ENCODE measurements at places on chromosomes 6 and 20.

DNA sequence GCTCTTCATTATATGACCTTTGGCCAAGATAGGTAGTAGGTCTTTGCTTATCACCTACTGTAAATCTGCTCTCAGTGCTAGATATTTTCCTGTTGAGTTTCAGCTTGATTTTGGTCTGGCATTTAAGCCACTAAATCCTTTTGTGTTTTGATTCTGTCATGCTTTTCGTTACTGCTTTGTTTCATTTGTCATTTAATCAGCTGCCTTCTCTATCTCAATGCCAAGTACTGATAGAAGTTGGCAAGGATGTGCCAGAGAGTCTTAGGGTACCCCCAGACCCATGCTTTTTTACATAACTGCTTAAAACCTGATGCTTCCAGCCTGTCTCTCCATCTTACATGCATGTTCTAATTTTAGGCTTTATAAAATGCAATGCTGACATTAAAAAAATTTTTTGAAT, 300.1 kb upstream of the SASH1 start:
- no peak for DNase-seq

- no peak for DNase-seq
Measured at GRCh38 chr6:46353528-46353927, 137.7 kb downstream of the RCAN2 start.

GRCh38 chr6:131819572-131820124, 11.8 kb downstream of the ENPP1 start:
- DNase-seq = no peak

DNA sequence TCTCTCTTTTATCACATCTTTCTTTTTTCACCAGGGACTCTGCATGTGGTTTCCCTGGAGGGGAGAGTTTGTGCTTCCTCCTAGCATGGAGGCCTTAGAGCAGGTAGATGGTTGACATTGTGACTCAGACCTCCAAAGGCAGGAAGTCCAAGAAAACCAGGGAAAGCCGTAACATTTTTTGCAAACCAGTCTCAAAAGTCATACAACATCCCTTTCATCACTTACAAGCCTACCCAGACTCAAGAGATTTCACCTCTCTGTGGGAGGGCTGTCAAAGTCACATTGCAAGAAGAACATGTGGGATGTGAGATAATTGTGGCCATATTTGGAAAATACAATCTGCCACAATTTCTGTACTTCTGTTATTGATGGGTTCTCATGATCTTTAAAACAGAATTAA, 46.2 kb downstream of the SNRNP48 start:
- DNase-seq = no peak

DNA sequence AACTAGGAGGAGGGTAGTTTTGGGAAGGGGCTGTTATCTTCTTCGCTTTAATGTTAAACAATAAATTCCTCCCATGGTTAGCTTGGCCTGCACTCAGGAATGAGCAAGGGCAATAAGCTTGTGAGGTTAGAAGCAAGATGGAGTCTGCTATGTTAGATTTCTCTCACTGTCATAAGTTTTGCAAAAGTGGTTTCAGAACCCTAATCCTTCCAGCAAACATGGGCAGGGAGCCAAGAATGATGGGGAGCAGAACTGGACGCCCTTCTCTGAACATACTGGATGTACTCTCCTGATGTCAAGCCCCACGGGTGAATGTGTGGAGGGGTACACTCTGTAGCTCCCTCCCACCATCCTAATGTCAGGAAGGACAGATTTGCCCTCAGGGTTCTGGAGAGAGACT, 22.3 kb downstream of the C6orf163 start:
- no peak for DNase-seq

DNA sequence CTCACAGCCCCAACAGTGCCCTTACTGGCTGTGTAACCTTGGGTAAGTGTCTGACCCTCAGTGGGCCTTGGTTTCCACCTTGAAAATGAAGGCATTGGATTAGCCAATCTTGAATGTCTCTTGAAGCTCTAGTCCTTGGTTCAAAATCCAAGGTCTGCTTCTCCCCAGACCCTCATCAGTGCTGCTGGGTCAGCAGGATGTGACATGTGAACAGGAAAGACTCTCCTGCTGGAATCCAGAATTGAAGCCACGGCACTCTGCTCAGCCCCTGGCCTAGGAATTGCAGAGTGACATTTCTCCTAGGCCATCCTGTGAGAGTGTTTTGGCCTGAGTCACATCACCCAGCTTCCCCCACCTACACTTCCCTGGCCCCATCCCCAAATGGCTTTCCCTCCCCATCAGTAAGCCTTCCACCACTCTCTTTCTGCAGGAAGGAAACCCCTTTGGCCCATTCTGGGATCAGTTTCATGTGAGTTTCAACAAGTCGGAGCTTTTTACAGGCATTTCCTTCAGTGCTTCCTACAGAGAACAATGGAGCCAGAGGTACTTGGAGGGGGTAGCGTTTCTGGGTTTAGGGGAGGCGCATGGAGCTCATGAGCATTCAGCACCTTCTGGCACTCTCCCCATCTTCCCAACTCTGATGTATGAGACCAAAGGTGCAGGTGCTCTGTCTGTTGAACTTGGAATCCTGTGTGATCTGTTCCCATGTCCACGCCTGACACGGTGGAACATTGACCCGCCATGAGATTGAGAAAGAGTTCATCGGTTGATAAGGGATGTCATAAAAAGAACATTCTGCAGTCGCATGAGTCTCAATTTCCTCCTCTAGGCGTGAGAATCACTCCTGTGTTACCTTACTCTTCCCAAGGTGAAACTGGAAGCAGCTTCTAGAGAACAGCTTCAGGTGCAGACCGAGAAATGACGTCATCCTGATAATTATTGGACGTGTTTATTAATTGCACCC, 8.8 kb downstream of the POFUT1 start:
- no peak for DNase-seq

DNA sequence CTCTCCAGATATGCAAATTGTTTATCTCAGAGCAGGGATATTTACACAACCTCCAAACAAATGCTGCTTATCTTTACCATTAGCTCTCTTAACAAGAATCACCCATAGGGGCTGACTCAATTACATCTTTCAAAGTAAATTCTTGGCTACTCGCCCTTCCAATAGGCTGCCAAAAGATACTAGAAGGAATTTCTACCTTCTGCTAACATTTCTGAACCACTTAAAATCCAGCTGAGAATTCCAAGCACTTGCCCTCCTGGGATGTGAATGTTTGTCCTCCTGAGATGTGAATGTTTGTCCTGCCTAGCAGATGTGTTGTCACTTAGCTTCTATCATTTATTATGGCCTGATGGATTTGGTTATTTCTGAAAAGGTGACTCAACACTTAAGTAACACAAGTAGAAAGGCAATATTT, 388.0 kb downstream of the GJA1 start:
- DNase-seq = no peak

Measured in stimulated activated CD8-positive, alpha-beta memory T cell treated with anti-CD3 and anti-CD28 coated beads, Interleukin-4, amount 100 ng/mL, for 48 hours (primary cell).